ENCODE measurements at places on chromosomes 5 and 9.

DNA sequence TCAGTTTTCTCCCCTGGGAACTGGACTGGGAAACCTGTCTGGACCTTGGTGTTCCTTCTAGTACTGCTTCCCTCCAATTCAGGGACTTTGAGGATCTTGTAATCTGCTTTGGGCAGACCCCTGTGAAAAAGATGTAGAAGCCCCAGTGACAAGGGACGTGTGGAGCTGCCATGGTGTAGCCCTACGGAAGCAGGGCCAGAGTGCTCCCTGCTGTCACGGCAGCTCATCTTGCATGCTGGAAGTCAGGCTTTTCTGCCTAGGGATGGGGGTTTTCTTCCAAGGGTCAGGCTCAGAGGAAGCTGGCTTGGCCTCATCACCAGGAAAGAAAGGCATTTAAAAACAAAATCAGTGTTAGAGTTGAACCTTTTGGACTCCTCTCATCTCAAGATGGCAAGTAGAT, 86.4 kb downstream of the AMBP start:
- DNase-seq = no peak

GRCh38 chr5:105817914-105818313, 1852.8 kb downstream of the EFNA5 start:
- no peak for DNase-seq

DNA sequence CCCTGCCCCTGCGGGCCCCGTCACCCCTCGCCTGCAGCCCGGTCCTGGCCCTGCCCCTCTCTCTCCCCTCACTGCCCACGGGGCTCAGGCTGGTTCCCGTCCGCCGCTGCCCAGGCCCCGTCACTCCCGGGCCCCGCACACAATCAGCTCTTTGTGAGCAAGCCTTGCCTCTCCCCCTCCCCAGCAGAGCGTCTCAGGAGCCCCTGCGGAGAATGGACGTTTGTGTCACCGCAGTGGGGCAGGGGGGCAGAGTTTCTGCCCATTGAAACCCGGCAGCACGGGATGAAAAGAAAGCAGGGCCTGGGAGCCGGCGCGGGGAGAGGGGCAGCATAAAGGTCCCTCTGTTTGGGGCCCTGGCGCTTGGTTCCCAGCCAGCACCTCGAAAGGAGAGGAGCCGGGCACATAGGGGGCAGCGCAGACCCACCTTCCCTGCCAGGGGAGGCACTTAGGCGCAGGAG, 13.5 kb upstream of the NUP214 start:
- DNase-seq = no peak

GRCh38 chr9:74245866-74246497, 251.2 kb upstream of the RORB start:
- no peak for DNase-seq

- no peak for DNase-seq
Measured at GRCh38 chr5:32471784-32472183, 27.2 kb upstream of the ZFR start.

DNA sequence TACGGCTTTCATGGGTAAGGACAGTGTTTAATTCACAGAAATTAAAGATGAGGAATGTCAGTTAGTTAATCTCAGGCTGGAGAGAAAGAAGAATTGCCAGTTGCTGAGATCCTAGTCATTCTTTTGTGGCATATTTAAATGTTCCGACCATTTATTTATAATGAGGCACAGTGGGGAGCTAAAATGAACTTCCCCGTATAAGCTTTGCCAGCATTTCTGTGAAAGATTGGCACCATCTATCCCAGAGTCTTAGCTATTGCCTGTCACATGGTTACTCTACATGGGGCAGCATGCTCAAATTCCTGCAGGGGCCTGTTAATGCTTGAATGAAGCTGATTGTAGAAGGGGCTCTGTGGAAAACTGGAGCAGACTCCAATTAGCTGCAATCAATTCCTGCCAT, 314.1 kb downstream of the PRELID2 start:
- DNase-seq = no peak

GRCh38 chr9:76927540-76928240, 21.8 kb upstream of the PRUNE2 start:
- no peak for DNase-seq

- no peak for DNase-seq
Measured at GRCh38 chr5:69276422-69277174, 41.9 kb downstream of the CDK7 start.

DNA sequence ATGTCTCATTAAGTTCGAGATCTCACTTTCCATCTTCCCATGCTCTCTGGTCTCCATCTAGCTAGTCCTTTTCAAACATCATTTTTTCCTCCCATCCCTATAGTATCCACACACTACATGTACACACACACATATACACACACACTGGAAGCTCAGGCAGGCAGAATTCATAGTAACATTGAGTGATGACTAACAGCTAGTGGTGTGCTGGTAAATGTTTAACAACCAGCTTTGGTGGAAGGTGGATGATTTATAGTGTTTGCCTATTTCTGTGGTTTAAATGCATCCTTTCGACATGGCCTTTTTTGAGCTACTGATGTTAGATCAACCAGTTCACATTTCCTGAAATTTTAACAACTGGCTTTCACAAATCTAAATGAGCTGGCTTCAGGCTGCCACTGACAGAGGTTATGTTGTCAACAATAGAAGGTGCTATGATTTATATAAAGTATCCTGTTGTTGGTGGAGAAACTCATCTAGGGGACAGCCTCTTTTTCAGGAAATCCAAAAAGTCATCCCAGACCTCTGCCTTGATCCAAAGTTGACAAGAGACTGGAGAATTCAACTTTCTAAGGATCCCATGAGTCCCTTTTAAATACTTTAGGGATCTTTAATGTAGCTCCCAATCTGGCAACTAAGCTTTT, 117.8 kb downstream of the CCDC192 start:
- no peak for DNase-seq

- no peak for DNase-seq
Measured at GRCh38 chr9:132755096-132755495, 84.8 kb downstream of the GTF3C4 start.

DNA sequence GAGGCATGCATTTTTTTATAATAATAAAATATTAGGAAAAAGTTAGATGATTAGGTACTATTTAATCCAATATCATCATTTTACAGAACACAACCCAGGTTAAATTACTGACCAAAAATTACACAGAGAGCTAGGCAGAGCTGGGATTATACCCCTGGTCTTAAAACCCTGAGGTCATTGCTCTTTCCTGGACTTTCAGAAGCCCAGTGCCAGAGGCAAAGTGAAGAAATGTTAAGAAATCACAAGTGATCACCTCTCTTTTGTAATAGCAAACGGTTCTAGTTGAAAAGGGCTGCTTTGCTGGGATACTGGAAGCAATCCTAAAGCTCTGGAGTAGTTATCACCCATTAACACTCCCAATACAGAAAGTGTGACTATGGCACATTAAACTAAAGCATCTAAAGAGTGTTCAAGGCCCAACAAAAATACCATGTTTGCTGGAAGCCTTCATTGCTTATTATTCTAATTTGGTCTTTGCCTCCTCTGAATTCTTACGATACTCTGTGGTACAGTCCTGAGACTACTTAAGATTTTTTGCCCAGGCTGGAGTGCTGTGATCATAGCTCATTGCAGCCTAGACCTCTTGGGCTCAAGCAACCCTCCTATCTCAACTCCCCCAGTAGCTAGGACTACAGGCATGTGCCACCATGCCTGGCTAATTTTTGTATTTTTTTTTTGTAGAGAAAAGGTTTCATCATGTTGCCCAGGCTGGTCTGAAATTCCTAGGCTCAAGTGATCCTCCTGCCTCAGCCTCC, 575.9 kb downstream of the RAB3C start:
- DNase-seq = no peak

DNA sequence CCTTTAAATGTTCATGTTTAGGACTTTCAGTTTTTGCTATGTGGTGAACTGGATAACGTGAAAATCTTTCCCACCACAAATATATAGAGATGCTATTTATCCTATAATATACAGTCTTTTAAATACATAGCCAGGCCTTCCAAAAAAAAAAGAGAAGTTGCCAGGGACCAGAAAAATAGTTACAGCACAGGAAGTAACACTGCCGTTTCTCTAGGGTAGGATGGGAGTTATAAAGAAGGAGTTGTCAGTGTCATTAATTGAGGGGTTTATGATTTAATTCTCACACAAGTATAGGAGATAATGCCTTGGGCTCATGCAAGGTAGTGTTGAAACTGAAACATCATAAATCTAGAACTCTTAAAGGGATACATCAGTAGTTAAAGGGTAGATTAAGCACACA, 83.9 kb downstream of the LRRC70 start:
- DNase-seq = no peak

DNA sequence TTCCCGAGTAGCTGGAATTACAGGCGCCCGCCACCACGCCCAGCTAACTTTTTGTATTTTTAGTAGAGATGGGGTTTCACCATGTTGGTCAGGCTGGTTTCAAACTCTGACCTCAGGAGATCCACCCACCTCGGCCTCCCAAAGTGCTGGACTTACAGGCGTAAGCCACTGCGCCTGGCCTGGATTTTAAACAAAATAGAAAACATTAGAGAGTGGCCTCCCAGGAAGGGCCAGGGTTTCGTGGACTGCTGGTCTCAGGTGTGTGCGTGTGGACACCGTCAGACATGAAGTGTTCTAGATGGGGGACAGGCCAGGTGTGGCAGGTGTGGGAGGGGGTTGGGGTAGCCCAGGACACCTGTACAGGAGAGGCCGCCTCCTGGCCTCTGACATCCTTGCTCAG, 7.0 kb upstream of the GBGT1 start:
- no peak for DNase-seq

GRCh38 chr5:155050384-155051019, 36.9 kb downstream of the KIF4B start:
- no peak for DNase-seq

DNA sequence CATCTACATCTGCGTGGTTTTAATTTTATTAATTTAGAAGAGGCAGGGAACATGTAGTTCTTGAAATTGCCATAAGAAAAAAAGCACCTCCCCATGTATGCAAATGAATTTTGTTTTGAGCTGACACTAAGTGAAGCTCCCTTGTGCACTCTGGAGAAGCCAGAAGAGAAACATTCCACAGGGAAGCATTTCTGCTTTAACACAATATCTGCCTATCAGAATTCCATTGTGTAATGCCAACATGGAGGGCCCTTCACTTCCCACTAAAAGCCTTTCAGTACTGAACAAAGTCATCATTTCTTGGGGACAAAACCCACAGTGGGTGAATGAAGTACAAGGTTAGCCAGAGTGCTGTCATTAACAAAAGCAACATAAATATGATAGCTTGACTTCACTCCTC, 59.7 kb downstream of the PRELID2 start:
- DNase-seq = no peak

- no peak for DNase-seq
Measured at GRCh38 chr5:180175015-180175431, 34.0 kb downstream of the RASGEF1C start.

GRCh38 chr9:115107701-115108100, 10.3 kb downstream of the TNC start:
- no peak for DNase-seq

DNA sequence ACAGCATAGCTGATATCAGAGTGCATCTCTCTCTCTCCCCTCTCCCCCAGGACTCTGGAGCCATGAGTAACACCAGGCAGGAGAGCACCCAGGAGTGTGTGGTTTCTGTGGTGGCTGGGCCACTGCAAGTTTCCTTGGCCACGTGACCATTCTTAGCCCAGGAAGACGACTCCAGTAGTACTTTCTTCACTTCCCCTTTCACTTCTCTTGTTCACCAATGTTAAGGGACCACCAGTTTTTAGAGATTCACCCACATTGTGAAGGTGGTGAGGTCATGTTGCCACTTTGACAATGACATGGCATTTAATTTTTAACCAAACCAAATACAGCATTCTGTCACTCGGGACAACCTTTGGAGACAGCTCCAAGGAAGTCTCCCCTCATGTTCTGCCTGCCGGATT, 17.9 kb upstream of the DAPK1 start:
- DNase-seq = no peak

DNA sequence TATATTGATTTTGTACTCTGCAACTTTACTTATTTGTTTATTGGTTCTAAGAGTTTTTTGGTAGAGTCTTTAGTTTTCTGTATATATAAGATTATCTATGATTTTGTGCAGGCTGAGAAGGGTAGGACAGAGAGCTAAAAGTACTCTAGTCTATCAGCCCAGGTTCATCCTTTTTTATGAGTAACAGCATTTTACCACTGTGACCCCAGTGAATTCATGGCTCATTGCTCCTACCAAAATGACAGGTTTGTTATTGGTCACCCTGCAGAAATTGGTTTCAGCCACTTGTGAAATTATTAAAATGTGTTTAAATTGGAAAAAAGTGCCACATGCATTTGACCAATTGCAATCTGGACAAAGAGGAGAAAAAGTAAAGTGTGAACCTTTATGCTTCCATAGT, 421.4 kb upstream of the DAB2 start:
- DNase-seq = no peak

DNA sequence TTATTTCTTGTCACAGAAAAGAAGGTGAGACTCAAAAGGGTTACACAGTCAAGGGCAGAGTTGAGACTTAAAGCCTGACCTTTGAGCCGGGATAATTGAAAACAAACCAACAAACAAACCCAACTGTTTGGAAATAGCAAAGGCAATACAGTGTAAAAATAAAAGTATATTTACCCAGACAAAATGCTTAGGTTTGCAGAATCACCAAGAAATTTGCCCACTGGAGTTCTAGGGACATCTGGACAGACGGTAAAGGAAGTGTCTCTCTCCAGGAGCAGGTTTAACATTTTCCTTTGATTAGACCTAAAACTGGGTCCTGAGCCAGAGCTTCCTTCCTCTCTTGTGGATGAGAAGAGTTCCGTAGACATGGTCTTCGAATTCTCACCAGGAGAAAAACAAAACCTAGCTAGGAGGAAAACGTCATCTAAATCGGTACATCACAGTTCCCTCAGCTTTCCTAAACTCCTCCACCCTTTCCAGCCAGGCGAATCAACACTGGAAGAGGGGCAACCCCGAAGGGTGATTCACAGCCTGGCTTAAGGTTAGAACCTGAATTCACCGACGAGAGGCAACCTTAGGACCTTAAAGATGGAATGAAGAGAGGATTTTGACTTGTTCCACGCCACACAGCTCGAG, 673 bp downstream of the CDC25C start:
- no peak for DNase-seq

DNA sequence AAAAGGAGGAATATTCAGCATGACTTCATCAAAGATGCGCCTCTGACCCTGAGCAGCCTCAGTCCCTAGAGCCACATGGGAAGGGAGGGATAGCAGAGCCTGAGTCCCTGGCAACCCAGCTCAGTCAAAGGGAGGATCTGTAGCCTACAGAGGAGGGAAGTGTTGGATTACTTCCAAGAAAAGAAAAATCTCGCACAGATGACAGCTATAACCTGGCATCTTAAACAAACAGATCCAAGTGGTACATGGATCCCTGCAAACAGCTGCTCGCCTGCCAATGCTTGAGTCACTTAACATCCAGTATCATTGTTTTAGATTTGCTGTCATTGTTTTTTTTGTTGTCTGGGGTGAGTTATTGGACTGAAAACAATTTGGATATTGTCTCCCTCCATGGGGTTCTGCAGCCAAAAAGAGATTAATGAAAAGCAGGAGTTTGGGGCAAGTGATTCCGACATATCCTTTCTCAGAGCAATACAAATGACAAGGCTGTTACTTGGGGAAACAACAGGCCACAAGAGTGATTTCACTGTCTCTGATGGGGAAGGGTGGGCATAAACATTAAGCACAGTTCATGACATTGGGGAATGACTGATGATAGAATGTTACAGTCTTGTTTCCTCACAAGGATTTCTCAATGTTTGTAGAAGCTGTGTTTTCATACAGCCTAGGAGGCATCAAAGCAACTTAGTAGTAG, 153.5 kb upstream of the KIF2A start:
- no peak for DNase-seq
